Endothelial cell (in vitro differentiated cells): ENCODE measurements at places on chromosomes 3 and 15.
A peak's percentile ranks its signal among the peaks of the same experiment; 100 is the strongest.

GRCh38 chr3:177306252-177306651 is 109.0 kb upstream of the TBL1XR1 start:
- DNase-seq: no peak

DNA sequence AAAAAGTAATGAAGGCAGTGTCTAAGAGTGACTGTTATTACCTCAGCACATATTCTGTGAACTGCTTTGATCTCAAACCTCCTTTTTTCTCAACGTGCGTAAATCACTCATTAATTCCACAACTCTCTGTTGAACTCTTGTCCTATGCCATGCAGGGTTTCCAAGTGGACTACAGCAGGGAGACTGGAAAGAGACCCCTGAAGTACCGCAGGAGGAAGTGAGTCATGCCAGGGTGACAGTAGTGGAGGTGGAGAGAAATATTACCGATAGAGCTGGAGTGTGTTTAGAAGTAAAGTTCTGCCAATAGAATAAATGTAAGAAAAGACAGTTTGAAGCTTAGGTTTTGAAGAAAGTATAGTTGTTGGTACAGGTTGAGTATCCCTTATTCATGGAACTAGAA is 908.9 kb downstream of the ROBO1 start:
- DNase-seq: no peak

DNA sequence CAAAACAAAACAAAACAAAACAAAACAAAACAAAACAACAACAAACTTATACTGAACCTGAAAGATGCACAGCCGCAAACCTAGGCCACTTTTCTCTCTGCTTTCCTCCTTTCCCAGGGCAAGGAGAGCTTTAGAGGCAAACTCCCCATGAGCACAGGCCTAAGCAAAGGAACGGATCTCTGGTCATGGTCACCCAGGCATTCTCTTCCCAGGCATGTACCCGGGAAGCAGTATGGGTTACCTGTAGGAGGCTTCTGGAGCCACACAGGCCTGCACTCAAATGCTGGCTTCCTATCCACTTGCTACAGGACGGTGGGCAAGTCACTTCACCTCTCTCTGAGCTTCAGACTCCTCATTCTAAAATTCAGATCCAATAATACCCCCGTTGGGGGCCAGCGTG is 171.8 kb downstream of the SMAD6 start:
- DNase-seq: no peak

- DNase-seq: no peak
Observed at GRCh38 chr3:160758929-160759577, 3.0 kb downstream of the PPM1L start.

- peak; percentile 51 for DNase-seq
Observed at GRCh38 chr3:50264383-50264963, 4.5 kb upstream of the SEMA3B start.

DNA sequence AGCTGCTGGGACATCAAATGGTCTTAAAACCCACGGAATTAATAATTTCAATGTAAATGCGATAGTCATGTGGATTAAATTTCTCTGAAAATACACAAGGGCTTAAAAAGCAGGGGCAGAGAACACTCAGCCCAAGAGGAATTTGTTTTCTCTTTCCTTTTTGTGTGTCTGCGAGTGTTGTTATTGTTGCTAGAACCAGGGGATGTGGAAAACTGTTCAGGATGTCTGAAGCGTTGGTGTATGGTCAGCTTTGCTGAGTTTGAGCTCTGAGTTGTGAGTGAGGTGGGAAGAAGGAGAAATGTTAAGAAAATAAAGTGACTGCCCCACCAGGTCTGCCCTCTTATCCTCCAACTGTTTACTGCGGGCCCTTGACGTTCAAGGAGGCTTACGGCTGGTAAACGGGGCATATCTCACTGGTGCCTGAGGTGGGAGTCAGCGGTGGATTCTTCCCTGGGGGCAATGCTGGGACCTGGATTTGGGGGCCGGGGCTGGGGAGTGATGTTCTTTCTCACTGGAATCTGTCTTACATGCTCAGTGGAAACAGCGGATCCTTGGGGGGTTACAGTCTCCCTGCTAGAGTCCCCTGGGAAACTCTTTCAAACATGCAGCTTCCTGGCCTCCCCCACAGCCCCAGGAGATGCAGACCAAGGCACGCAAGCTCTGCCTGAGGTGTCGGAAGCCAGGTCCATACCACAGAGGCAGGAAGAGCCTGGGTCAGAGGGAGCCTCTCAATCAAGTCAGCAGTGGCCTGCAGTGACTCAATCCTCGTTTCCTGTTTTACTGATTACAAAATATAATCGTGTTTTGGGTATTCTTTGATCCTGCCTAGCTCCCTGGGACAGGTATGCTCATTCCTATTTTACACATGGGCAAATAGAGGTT is 41.8 kb downstream of the ITGA11 start:
- no peak for DNase-seq

DNA sequence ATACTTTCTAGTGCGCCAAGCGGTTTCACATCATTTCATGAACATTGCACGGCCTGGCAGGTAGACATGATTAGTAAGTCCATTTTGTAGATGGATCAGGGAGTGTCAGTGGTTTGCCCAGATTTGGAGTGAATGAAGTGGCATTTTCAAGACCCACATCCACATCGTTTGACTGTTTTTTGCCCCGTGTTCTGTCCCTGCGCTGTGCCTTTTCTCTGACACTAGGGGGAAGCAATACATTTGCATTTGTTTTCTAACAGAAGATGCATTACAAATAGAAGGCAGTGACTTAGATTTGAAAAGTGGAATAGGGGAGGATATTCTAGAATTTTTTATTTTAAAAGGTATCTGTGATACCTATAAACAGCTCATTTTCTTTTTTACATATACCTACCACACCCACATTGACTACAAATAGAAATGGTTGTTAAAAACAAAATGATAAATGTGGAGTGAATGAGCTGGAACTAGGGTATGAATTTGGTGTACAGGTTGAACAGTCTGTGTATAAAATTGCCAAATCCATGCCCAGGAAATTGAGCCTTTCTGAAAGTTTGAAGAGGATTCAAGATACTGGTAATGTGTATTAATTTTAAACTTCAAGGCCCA is 98.0 kb downstream of the USP13 start:
- DNase-seq: peak; percentile 26

GRCh38 chr3:150878290-150878689 is 26.9 kb downstream of the MINDY4B start:
- DNase-seq: no peak

DNA sequence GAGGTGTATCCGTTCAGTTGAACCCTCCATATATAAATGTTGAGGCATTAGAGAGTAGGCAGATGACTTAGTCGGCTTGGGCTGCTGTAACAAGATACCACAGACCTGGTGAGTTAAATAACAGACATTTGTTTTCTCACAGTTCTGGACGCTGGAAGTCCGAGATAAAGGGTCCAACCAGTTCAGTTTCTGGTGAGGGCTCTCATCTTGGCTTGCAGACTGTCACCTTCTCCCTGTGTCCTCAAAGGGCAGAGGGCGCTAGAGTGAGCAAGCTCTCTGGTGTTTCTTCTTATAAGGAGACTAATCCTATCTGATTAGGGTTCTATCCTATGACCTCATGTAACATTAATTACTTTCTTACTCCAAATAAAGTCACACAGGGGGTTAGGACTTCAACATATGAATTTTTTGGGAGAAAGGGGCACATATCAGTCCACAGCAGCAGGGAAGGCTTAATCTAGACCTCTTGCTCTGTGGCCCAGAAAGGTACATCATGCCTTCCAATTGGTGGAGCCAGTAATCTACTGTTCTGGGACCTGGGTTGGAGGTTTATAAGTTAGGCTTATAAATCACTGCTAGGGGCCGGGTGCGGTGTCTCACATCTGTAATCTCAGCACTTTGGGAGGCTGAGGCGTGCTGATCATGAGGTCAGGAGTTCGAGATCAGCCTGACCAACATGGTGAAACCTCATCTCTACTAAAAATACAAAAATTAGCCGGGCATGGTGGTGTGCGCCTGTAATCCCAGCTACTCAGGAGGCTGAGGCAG is 26.3 kb upstream of the SLC28A2 start:
- DNase-seq: no peak

DNA sequence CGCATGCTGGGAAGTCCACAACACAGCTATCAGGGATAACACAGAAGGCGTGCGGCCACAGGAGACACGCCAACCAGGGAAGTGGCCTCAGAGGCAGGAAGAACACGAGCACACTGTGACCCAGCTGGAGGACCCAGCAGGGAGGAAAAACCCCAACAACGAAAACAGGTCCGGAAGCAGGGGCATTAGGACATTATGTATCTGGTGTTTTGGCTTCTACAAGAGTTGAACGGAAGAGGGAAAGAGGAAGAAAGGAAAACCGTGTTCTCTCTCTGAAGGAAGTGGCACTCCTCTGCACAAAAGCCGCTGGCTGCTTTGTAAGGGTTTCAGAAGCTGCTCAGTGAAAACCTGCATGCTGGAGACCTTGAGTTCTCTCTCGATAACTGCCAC is 61.8 kb downstream of the HACD2 start:
- DNase-seq: no peak

- DNase-seq: no peak
Observed at GRCh38 chr3:13078163-13078905, 5.1 kb upstream of the IQSEC1 start.

DNA sequence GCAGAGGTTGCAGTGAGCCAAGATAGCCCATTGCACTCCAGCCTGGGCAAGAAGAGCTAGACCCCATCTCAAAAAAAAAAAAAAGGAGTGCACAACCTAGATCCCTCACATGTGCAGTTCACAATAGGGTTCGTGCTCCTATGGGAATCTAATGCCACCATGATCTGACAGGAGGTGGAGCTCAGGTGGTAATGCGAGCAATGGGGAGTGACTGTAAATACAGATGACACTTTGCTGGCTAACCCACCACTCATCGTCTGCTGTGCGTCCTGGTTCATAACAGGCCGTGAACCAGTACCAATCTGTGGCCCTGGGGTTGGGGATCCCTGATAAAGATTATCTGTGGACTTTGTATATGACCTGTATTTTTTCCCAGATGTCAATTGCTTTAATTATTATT is 16.7 kb downstream of the USP8 start:
- no peak for DNase-seq

DNA sequence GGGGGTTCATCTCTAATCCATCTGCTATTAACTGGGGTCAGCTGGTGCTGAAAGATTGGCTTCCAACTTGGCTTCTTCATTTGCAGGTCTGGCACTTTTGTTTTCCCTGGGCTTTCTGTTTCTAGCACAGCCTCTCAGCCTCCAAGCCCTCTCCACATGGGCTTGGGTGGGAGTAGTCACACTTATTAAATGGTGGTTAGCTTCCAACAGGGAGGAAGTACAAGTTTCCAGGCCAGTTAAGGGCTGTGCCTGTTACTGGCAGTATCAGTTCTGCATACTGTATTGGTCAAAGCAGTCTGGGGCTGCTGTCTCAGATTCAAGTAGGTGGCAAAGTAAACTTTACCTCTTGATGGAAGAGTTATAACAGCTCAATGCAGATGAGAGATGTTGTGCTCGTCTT is 627.1 kb upstream of the CCDC54 start:
- DNase-seq: no peak

DNA sequence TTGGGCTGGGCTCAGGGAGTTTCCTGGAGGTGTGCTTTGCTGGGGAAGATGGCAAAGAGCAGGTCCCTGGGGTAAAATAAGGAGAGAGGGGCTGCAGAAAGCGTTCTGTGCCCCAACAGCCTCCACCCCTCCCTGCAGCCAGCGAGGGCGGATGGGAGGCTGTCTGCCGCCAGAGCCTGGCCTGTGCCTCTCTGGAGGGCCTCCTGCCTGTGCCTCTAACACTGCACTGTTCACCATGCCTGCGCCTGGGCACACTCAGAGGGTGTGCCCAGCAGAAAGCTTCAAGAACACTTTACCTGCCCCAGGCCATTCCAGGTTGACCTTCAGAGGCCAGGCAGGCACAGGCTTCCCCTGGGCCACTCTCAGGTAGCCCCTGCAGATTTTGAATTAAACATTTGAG is 77.7 kb upstream of the KLF13 start:
- no peak for DNase-seq

- no peak for DNase-seq
Observed at GRCh38 chr3:9388142-9388541, 9.3 kb upstream of the SETD5 start.

DNA sequence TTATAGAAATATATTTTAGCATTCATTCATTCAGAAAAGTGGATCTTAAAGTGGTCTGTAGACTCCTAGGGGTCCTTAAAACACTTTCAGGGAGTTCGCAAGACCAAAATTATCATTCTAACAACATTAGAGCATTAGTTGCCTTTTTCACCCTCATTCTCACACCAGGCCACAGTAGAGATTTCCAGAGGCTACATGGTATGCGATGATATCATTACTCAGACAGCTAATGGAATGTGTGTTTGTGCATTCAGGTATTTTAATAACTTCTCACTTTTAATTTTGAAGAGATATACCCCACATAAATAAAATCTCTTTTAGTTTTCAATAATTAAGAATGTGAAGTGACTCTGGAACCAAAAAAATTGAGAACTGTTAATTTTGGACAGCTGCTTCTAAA is 206.9 kb downstream of the NSUN3 start:
- no peak for DNase-seq

- no peak for DNase-seq
Observed at GRCh38 chr3:195114786-195115599, 156.0 kb downstream of the XXYLT1 start.

DNA sequence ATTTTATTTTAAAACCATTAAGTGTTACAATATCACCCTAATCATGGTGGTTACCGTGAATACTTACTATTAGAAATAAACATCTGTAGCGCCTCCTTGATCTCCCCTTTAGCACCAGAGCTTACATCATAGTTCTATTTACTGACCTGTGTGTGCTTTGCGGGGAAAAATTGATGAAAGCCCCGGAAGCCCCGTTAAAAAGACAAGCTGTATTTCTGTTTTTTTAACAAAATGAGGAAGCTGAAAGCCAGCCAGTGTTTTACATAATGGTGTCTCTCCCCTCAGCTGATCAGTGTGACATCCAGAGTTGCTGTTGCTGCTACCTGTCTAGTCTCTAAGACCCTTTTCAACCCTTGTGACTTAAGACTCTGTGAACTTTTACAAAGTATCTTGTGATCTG is 100.8 kb downstream of the OPA1 start:
- DNase-seq: no peak

DNA sequence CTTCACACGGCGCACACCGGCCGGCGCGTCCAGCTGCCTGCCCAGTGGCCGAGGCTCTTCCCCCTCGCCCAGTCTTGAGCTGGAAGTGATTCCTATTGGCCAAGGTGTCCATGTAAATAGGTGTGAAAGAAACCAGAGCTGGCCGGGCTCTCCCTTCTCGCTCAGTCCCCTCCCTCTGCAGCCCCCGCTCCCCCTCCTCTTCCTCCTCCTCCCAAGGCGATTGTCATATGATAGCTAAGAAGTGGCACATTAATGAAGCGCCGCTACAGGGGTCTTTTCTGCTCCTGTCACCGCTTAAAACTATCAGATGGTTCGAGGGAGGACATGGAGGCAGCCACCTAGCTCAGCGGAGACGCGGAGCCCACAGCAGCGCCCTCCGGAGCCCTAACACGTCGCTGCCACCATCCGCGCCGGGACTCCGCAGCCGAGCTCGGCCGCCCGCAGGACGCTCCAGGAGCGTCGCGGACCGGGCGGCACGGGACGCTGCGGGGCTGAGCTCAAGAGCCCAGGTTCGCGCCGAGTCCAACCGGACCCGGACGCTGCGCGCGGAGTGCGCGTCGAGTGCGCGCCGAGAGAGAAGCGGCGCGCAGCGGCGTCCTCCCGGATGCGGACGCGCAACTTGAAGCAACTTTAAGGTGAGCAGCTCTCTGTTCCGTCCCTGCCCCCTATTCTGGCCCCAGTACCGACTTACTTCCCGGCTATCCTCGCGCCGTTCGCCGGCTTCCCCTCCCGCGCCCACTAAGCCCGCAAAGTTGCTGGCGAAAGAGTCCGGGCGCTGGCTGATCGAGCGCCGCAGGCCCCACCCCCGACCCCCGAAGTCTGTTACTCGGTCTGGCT is at the start of gene FOXB1:
Gene FOXB1 (plus strand): TSS at position 303 of the 837 bp plus-strand sequence. CDS start 653 bp downstream, outside the sequence.
- DNase-seq: peak; percentile 66

GRCh38 chr15:89381331-89381730 is 46.7 kb upstream of the POLG start:
- no peak for DNase-seq
